ENCODE measurements at places on chromosomes 2 and 18.

DNA sequence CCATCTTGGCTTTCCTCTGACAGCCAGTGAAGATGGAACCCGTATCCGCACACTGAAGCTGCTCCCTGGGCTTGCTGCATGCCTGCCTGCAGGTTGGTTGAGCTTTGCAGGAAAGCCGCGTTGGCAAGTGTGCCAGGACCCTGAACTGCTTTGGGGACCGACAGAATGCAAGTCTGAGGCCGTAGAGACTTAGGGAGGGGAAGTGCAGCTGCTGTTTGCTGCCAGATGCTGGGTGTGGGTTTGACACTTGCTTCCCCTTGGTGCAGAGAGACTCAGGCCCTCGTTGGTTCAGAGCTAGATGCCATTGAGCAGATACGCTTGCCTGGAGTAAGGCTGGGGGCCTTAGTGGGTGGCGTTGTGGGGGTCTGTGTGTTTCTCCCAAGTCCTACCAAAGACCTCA is 13.1 kb upstream of the PHLPP1 start:
- DNase-seq = no peak

DNA sequence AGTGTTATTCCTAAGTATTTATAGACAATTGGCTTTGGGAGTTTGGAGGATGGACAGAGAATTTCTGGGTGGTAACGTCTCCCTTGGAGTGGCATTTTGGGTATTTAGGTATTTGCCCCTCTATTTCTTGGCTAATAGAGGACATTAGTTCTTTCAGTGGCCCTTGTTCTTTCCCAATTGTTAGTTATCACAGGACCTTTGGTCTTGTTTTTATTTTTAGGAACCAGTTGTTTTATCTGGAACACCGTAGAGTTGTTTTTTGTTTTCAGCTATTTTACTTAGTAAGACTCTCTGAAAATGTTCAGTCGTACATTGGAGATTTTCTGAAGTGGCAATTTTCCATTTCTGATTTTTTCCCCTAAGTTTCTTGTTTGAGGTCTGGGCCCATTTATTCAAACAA is 40.5 kb upstream of the TNFRSF11A start:
- no peak for DNase-seq

- no peak for DNase-seq
Observed at GRCh38 chr2:64325477-64325851, 128.5 kb upstream of the LGALSL start.

- DNase-seq = no peak
Observed at GRCh38 chr18:8865934-8866333, 160.6 kb downstream of the MTCL1 start.

- no peak for DNase-seq
Observed at GRCh38 chr18:60146220-60146960, 226.2 kb downstream of the MC4R start.

DNA sequence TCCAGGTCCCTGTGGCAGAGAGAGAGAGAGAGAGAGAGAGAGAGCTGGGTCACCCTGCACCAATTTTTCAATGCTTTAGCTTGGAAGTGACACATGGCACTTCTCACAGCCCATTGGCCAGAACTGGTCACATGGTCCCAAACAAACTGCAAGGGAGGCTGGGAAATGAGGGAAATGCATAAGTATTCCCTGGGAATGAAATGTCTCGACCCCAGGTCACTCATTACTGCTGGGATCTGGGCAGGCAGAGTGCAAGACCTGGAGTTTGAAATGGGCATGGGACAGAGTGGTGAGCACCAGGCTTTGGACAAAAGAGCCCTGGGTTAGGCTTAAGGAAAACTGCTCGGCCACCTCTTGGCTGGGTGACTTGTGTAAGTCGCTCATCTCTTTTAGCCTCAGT is 37.0 kb downstream of the SMAD7 start:
- DNase-seq = no peak

DNA sequence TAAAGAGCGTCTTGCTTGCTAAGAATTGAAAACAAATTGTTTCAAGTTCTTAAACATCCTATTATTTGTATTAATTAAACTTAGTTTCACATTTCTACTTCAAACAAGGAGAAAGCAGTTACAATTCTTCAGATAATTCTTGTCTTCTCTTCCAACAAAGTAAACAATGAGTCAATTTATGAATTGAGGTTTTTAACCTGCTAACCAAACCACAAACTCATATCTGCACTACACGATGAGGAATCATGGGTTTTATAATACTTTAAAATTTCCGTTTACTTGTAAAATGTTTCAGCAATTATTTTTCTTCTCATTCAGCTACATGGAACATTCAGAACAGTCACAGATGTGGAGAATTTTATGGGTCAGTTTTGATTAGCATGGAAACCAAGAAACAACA is 114.2 kb downstream of the SPIRE1 start:
- no peak for DNase-seq

GRCh38 chr2:236715491-236715961 is 145.9 kb downstream of the ACKR3 start:
- no peak for DNase-seq

DNA sequence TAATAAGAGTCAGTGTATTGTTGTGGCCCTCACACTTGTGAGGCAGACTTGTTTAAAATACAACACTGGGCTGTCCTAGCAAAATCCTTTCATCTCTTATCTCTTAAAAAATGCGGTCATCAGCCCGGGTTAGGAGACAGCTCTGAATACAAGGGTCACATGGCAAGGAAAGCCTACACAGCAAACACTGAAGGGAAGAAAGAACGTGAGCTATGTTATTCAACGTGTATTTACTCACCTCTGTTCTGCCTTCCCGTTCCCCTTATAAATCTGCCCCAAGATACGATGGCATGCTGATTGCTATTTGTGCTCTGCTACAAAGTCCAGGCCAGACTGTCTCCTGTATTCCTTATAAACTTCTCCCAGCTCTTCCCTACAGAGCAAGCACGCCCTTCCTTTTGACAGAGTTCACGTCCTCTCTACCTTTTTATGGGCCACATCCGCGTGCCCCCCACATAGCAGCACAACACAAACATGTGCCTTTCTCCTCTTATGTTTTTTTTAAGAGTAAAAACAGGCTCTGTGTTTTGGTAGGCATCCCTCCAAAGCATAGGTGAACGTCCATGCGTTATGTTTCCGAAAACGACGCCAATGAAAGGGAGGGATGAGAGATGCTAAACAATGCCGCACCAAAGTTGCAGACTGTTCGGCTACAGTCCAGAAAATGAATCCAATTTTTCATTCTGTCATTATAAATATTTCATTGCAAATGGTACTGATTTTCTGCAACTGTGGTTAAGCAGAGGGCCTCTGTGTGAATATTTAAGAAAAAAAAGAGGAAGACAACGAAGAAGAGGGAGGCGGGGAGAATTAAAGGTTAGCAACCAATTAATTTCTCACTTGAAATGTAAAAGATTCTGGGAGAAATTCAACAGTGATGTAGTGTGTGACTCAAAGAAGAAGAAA is 274.7 kb downstream of the ZNF521 start:
- DNase-seq = no peak

DNA sequence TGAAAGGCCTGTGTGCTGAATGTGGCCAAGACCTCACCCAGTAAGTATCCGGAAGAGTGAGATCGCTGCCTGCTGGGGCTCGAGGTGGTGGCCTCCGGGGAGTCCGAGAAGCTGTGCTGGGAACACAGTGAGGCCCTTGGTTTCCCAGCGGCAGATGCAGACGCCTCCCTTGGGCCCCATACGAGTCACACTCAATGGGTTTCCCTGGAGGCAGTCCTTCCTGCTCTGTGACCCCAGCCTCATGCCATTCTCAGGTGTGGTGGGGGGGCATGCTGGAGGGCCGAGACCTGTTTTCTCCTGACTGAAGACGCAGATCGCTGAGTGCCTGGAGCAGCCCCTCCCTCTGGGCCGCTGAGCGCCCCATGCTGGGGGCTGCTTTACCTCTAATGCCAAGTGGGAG is 15.7 kb downstream of the CTDP1 start:
- DNase-seq = no peak

DNA sequence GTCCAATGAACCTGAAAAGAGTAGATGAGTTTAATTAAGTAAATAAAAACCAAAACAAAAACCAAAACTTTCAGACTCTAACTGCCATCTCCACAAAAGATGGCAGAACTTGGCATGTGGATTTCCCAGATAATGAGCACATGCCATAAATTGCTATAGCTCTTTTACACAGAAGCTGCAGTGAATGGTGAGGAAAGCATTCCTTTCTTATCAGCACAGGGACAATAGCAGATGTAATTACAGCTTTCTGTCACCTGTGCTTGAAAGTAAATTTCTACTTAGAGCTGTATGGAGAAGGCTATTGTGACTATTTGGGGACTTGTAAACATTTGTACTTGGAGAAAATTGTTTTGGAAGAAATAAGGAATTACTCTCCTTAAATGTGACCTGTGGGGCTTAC is 378.4 kb downstream of the RPRM start:
- DNase-seq = no peak

DNA sequence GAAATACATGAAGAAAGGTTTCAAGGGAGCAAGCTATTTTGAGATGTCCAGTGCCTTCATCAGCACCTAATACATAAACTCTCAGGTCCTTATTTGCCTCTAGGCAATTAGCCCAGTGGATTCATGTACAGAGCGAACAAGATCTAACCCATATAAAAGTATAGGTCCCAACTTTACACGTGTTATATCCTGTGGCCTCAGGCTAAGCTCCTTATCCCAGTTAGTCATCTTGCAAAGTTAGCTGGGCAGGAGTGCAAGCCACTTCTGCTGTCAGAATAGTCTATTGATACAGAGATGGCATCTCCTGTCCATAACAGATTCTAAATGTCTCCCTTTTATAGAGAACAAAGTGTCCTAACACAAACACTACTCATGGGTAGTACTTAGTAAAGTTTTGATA is 203.9 kb upstream of the PIK3C3 start:
- DNase-seq = no peak

DNA sequence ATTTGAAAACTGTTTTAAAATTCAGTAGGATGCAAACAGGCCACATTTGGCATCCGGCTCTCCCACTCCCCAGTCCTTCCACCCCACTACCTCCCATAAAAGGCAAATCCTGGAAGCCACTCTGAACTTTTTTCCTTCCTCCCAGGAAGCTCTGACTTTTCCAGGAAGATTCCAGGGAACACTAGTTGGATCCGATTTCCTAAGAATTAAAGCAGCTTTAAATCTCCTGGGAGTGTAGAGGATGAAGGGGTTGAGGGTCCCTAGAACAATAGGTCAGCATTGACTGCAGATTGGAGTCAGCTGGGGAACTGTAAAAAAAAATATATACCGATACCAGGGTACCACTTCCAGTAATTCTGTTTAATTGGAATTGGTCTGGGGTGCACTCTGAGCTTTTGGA is 76.9 kb downstream of the CRIM1 start:
- no peak for DNase-seq

DNA sequence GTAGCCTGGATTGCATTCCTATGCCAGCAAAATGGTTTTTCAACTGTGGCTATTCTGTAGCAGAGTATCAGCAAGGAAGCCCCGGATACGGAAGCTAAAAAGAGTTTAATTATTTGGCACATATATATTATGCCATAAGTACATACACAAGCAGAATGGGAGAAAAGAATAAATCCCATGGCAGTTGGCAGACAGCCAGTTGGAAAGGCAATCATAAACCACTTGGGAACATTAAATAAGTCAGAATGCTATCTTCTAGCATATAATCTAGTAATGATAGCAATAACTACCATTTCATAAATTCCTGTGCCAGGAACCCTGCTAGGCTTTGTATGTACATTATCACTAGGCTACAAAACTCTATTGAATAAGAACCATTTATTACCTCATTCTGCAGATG is 26.0 kb downstream of the GALNT5 start:
- DNase-seq = no peak

DNA sequence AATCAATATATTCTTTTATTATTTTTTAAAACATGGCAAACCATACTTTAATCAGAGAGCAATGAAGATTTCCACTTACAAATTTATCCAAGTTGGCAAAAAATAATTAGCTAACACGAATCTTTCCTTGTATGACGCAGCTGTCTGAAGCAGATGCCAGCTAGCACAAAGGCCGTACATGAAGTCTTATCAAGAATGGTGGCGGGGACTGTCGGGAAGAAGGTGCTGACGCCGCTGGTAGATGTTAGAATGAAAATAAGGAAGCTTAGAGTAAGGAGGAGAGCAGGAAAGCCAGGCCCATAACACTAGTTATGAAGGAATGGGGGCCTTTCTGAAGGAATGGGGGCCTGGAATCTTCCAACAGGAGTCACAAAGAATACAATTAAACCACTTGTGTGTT is 96.7 kb downstream of the ZNF516 start:
- DNase-seq = no peak

GRCh38 chr2:24375349-24376087 is 15.2 kb upstream of the ITSN2 start:
- DNase-seq = no peak

GRCh38 chr2:145769011-145769716 is 1249.2 kb upstream of the ZEB2 start:
- DNase-seq = no peak

GRCh38 chr18:47050468-47050867 is 15.0 kb upstream of the ELOA2 start:
- DNase-seq = no peak

- no peak for DNase-seq
Observed at GRCh38 chr18:56162311-56163265, 475.8 kb downstream of the TXNL1 start.

GRCh38 chr2:120346026-120346666 is at the start of gene INHBB:
TSS of gene INHBB (plus strand) at chr2:120346136. CDS start at chr2:120346189, 53 bp downstream.
- no peak for DNase-seq

- no peak for DNase-seq
Observed at GRCh38 chr2:96512341-96512740, 7.2 kb upstream of the NEURL3 start.

GRCh38 chr18:68916734-68917133 is 118.9 kb downstream of the CCDC102B start:
- DNase-seq = no peak

DNA sequence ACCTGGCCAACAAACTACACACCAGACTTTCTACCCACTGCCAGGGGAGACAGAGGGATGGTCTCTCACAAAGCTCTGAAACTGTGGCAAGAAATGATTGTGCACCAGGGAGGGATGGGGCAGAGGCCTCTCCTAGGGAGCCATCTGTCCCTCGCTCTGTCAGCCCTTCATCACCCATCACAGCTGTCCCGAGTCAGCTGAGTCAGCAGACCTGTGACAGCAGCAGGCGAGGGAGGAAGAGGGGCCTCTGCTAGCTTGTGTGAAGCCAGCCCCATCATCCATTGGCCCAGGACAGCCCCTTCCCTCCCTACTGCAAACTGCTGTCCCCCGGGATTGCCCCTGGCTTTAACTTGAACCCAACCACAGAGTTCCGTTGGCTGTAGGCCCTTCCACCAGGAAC is 5.0 kb downstream of the SH2D6 start:
- no peak for DNase-seq

GRCh38 chr2:56589835-56590234 is 406.0 kb downstream of the CCDC85A start:
- no peak for DNase-seq

DNA sequence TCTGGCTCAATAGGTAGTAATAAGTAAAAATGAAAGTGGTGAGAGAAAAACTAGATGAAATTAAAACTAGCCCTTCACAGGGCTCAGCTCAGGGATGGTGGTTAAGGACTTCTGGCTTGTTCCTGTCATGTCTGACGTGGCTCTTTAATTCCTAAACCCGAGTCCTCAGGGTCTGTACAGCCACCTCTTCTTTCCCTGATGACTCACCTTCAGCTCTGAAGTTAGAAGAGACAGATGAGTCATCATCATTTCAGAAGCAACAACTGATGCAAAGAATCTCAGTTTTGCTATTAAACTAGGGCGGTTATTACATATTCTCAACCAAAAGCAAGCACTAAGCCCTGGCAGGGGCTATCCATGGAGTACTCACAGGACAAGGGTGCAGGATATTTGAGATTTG is 24.0 kb upstream of the ITGB6 start:
- no peak for DNase-seq

GRCh38 chr18:51721996-51722395 is 524.5 kb upstream of the MEX3C start:
- DNase-seq = no peak
